ENCODE measurements at places on chromosomes 4 and X.

DNA sequence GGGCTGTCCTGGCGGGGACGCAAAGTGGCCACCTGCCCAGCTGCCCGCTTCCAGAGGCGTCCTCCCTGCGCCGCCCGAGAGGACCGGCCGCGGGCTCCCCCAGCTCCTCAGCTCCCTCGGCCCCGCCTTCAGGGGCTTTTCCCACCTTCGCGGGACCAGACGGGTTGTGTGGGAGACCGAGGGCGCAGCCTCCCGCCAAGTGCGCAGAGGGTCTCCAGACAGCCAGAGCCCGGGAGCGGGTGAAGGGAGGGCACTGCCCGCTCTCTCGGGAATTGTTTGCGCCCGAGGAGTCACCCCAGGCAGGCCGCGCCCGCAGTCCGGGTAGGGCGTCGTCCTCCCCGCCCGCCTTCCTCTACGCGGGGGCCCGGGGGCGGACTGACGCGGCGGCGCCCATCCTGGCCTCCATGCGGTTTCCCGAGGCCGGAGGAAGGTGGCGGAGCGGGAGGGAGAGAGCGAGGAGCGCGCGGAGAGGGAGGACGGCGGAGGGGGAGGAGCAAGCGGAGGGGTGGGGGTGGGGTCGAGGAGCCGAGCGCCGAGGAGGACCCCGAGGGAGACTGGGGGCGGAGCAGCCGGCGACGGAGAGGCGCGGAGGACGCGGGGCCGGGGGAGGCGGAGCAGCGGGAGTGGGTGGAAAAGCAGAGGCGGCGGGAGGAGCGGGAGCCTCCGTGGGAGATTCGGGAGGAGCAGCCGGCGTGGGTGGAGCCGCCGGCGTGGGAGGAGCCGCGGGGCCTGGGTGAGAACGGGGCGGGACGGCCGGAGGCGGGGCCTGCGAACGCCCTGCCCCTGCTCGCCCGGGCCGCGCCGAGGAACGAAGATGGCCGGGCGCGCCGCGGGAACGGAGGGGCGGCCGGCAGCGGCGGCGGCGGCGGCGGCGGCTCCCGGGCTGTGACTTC is 47.5 kb downstream of the CLDN34 start:
- peak; percentile 10 for DNase-seq

DNA sequence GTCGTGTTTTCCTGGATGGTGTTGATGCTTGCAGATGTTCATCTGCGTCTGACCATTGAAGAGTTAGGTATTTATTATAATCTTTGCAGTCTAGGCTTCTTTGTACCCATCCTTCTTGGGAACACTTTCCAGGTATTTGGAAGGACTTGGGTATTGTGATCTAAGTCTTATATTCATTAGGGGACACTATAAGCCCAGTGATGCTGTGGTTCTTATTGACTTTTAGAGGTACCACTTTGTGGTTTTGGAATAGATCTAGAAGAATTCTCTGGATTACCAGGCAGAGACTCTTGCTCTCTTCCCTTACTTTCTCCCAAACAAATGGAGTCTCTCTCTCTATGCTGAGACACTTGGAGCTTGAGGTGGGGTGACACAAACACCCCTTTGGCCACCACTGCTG is 41.6 kb downstream of the AFM start:
- DNase-seq: no peak

DNA sequence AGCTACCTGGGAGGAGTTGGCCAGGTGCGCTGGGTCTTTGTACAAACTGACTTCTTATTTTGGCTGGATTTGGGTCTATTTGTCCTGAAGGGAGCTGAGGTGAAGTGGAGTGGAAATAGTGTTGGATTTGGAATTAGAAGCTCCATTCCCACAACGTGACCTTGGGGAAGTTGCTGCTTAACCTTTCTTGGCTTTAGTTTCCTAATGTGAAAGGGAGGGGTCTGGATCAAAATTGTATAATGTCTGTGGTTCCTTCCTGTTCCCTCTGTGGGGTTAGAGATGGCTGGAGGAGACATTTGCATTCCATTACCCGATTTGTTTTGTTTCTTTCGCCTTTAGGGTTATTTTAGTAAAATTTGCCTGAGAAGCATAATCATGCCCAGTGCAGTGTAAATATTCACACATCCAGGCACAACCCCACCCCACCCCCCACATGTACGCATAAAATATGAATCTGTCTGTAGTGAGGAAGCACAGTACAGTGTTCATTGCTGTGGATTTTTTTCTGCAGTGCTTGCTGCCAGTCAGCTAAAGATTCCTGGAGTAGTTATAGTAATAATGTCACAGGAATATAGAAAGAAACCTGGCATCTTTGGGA is 21.5 kb downstream of the JADE1 start:
- DNase-seq: no peak

- no peak for DNase-seq
Observed at GRCh38 chr4:179110356-179110755, 1668.1 kb upstream of the AGA start.

- no peak for DNase-seq
Observed at GRCh38 chr4:74764119-74764518, 30.2 kb downstream of the BTC start.

DNA sequence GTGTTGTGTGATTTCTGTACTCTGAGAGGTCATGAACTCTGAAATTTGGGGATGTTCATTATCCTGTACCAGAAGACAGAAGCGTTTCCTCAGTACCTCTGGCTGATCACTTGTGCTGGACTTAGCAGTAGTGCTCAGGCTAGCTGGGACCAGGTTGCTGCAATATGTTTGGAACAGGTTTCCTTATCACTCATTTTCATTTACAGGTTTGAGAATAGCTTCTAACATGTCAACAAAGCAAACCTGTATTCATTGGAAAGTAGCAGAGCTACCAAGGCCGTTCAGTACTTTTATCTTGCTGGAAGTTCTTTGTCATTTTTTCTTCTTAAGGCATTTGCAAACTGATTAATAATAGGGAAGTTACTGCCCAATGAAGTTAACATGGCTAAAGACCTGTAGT is 242.9 kb upstream of the ANKRD50 start:
- no peak for DNase-seq

DNA sequence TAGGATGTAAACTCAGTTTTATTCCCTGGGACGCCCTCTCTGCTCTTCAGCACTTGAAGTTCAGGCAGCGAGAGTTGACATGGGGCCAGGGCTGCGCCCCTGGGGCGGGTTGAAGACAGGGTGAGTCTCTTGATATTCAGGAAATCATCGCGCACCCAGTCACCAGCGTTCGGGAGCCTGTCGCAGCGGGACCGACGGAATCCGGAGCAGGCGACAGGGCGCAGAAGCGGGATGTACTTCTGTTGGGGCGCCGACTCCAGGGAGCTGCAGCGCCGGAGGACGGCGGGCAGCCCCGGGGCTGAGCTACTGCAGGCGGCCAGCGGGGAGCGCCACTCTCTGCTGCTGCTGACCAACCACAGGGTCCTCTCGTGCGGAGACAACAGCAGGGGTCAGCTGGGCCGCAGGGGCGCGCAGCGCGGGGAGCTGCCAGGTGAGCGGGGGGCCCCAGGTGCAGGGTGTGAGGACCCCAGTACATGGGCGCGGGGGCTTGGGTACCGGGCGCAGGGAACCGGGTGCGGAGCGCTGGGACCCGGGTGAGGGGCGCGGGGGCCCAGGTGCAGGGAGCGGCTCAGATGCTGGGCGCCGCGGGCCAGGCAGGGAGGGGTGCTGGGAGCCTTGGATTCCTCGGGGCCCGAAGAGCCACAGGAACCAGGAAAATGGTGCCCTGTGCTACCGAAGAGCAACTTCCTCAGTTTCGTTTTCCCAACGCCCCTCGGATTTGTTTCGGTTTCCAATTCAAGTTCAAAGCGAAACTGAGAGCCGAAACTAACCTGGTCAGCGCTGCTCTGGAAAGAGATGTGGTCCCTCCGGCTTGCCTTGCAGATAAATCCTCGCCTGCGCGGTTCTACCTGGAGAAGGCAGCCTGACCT is at the start of gene HERC6:
Gene HERC6 (plus strand): TSS at position 162 of the 869 bp plus-strand sequence. CDS start 70 bp downstream, at position 232.
- no peak for DNase-seq

DNA sequence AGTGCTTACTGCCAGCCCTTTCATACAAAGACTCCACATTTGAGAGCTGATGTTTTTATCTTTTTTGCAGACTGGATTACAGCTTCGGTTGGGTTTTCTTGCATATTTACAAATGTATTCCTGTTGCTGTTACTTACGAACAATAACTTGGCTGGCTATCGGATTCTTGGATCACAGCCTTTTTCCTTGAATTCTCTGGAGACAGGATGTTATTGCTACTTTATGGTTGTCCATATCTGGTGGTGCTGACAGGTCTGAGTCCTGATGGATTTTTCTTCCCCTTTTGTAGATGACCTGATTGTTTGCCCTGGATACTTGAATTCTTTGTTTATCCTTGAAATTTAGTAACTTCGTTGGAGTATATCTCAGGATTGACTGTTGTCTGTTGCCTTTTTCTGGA is 77.7 kb downstream of the PDK3 start:
- no peak for DNase-seq

DNA sequence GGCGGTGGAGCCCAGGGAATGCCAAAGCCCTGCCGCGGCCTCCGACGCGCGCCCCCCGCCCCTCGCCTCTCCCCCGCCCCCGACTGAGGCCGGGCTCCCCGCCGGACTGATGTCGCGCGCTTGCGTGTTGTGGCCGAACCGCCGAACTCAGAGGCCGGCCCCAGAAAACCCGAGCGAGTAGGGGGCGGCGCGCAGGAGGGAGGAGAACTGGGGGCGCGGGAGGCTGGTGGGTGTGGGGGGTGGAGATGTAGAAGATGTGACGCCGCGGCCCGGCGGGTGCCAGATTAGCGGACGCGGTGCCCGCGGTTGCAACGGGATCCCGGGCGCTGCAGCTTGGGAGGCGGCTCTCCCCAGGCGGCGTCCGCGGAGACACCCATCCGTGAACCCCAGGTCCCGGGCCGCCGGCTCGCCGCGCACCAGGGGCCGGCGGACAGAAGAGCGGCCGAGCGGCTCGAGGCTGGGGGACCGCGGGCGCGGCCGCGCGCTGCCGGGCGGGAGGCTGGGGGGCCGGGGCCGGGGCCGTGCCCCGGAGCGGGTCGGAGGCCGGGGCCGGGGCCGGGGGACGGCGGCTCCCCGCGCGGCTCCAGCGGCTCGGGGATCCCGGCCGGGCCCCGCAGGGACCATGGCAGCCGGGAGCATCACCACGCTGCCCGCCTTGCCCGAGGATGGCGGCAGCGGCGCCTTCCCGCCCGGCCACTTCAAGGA is at the start of gene FGF2:
Gene FGF2 (plus strand): TSS at position 279 of the 705 bp plus-strand sequence. CDS start 344 bp downstream, at position 623.
- no peak for DNase-seq

GRCh38 chr4:102599886-102600285 is 98.7 kb downstream of the NFKB1 start:
- DNase-seq: no peak

GRCh38 chr4:42104521-42104920 is 47.9 kb downstream of the BEND4 start:
- DNase-seq: no peak

DNA sequence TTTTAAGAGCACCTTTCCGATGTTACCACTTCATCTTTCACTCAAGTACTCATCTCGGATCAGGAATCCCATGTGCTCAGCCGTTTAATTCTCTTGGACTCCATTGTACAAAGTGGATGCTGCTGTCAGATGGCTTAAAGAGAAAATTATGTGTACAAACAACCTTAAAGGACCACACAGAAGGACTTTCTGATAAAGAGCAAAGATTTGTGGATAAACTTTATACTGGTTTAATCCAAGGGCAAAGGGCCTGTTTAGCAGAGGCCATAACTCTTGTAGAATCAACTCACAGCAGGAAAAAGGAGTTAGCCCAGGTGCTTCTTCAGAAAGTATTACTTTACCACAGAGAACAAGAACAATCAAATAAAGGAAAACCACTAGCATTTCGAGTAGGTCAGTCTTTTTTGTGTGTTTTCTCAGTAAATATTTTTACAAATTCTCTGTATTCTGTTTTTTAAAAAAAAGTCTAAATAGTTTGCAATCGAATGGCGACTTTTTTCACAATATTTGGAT is 20.1 kb downstream of the MMAA start:
- no peak for DNase-seq

GRCh38 chrX:152936306-152936705 is 38.4 kb downstream of the ZNF185 start:
- DNase-seq: no peak

DNA sequence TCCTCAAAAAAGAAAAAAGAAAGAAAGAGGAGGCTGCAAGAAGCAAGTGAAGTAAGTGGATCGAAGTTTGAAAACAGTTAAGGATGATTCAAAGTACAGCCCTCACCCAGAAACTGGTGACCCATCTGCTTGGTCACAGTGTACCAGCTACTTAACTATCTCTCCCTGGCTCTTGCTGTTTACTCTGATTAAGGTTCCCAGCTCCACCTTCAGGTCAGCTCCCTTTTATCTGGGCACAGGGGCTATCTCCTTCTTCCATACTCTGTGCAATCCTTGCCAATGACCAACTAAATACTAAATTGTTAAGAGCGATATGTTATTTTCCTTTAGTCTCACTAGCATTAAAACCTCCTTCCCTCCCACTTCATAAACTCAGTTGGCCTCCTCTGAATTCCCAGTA is 81.5 kb upstream of the SMIM10 start:
- DNase-seq: no peak

All from cortex of kidney (tissue), 1 donor.